ENCODE measurements at places on chromosomes 6 and 20.

GRCh38 chr20:4027590-4028265 is 12.4 kb upstream of the RNF24 start:
- H3K36me3 ChIP-seq = no peaks in the 10 kb centered on the region
- H3K27me3 ChIP-seq = peaks cover 4% of the 10 kb centered on the region
- DNase-seq = no peak
- no peak overlapping the region for H3K27ac ChIP-seq
- H3K4me1 ChIP-seq = peaks cover 13% of the 10 kb centered on the region
- no peak overlapping the region for H3K4me3 ChIP-seq

DNA sequence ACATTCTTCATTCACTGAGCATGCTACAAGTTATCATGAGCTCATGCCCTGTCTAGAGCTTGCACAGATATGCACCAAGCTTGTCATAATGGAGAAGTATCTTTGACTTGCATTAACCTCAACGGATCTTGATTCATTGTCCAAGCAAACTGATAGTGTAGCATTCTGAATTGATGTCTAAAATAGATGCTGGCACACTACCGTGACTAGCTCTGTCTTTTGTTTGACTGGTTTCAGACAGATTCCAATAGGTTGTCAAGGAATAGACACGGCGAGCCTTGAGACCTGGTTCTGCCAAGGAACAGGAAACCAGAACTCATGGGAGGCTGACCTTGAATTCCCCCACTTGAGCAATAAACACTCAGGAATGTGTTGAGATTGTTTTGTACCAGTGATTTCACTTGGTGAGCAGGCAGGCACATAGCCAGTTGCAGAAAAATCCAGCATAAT is 1153.1 kb upstream of the GJE1 start:
- H3K27ac ChIP-seq = no peak overlapping the region
- H3K4me1 ChIP-seq = no peaks in the 10 kb centered on the region
- no peak overlapping the region for H3K4me3 ChIP-seq
- H3K27me3 ChIP-seq = no peaks in the 10 kb centered on the region
- H3K36me3 ChIP-seq = no peaks in the 10 kb centered on the region

- H3K4me1 ChIP-seq = peaks cover 14% of the 10 kb centered on the region
- no peaks in the 10 kb centered on the region for H3K36me3 ChIP-seq
- H3K27ac ChIP-seq = no peak overlapping the region
- H3K27me3 ChIP-seq = peaks cover 7% of the 10 kb centered on the region
These were observed 12.6 kb upstream of the EIF2S2 start for GRCh38 chr20:34124469-34125249.

DNA sequence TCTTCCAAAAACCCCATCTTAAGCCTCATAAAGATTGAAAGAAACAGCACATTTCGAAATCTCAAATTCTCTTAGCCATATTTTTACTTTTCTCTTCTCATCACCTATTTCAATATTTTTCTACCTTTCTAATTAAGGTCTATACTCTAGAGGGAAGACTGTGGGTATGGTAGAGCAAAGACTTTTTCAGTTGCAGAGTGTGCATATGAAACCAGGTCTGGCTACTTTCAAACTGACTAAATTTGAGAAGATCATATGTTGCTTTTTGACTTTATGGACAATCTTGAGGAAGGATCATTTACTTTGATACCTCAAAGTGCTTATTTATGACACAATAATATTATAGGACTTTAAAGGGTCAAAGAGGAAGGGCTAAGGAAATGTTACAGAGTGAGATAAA is 20.7 kb downstream of the FILIP1 start:
- no peak for DNase-seq
- H3K27me3 ChIP-seq = no peaks in the 10 kb centered on the region
- H3K27ac ChIP-seq = no peak overlapping the region
- no peaks in the 10 kb centered on the region for H3K36me3 ChIP-seq
- H3K4me3 ChIP-seq = no peak overlapping the region
- H3K4me1 ChIP-seq = no peaks in the 10 kb centered on the region

DNA sequence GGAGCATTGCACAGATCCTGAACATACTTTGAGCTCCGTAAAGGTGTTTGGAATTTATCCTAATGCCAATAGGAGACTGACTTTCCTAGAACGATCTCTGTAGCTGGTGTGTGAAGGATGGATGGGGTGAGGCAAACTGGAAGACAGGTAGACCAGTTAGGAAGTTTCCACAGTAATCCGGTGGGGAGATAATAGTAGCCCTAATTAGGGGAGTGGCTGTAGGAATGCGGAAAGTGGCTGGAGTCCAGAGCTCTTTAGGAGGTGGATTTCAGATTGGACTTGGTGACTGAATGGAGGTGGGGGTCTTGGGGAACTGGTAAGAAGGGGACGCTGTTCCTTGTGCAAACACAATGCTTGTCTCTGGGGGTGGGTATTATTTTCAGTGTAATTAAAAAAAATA is 146.3 kb downstream of the SOX4 start:
- DNase-seq = no peak
- H3K36me3 ChIP-seq = peaks cover 1% of the 10 kb centered on the region
- H3K27me3 ChIP-seq = no peaks in the 10 kb centered on the region

DNA sequence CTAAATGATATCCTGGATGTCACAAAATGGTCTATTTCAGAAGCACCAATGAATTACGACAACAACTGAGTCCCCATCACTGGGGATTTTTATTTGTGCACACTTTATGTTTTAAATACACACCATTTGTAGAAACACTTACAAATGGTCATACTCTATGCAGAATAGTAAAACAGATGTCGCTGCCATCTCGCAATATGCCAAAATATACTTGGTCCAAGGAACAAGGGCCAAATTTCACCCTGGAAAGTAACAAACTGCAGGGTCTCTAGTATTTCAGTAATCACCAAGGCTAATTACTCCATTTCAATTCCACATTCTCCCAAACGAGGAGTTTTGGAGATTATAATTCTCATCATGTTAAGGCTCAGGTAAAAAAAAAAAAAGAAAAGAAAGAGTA is 215.2 kb downstream of the LMBRD1 start:
- no peak overlapping the region for H3K4me3 ChIP-seq
- peaks cover 13% of the 10 kb centered on the region for H3K4me1 ChIP-seq
- DNase-seq = no peak
- no peaks in the 10 kb centered on the region for H3K27me3 ChIP-seq
- no peak overlapping the region for H3K27ac ChIP-seq

DNA sequence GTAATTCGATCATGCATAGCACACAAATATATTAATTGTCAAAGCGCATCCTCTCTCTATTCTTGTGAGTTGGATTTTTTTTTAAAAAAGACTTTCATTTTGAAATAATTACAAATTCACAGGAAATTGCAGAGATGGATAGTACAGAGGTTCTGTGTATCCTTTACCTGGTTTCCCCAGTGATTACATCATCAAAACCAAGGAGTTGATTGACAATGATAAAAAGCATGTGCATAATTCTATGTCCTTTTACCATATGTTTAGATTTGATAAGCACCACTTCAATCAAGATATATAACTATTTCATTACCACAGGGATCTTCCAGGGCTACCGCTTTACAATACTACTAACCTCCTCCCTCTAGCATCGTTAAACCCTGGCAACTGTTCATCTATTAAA is 40.2 kb downstream of the CCN2 start:
- no peak for DNase-seq
- H3K27me3 ChIP-seq = peaks cover 13% of the 10 kb centered on the region
- no peak overlapping the region for H3K4me3 ChIP-seq
- no peaks in the 10 kb centered on the region for H3K36me3 ChIP-seq

- H3K27me3 ChIP-seq = no peaks in the 10 kb centered on the region
- no peaks in the 10 kb centered on the region for H3K36me3 ChIP-seq
- H3K4me1 ChIP-seq = peaks cover 18% of the 10 kb centered on the region
These were observed 530.8 kb downstream of the BCKDHB start for GRCh38 chr6:80637312-80637711.

DNA sequence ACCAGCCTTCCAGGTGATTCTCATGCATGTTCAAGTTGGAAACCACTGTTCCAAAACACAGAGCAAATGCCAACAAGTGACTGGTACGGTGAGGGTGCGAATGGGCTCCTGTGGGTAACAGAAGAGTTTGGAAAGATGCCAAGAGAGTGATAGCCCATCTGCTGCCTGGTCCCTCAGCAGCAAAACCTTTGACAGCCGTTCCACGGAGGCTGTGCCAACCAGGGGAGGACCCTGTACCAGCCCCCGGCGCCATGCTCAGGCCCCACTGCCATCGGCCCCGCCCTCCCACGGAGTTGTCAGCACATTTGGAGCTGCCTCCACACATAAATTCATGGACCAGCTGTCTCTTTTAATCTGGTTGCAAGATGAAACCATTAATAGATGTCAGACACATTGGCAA is 4.4 kb upstream of the PTPRT start:
- H3K36me3 ChIP-seq = no peaks in the 10 kb centered on the region
- no peak overlapping the region for H3K27ac ChIP-seq
- H3K27me3 ChIP-seq = peaks cover 67% of the 10 kb centered on the region
- no peak overlapping the region for H3K4me3 ChIP-seq

GRCh38 chr20:48877304-48877703 is 44.2 kb upstream of the ARFGEF2 start:
- H3K4me1 ChIP-seq = peaks cover 13% of the 10 kb centered on the region
- no peak overlapping the region for H3K4me3 ChIP-seq
- H3K27ac ChIP-seq = no peak overlapping the region
- DNase-seq = no peak

GRCh38 chr20:62149532-62150309 is 6.2 kb downstream of the SS18L1 start:
- no peak for DNase-seq
- no peak overlapping the region for H3K4me3 ChIP-seq
- peak overlapping the region; percentile 72 for H3K27ac ChIP-seq
- peaks cover 36% of the 10 kb centered on the region for H3K4me1 ChIP-seq
- H3K36me3 ChIP-seq = peaks cover 18% of the 10 kb centered on the region

- peaks cover 19% of the 10 kb centered on the region for H3K36me3 ChIP-seq
- peaks cover 18% of the 10 kb centered on the region for H3K27me3 ChIP-seq
- H3K4me1 ChIP-seq = peaks cover 20% of the 10 kb centered on the region
- H3K27ac ChIP-seq = peak overlapping the region; percentile 36
- peak overlapping the region; percentile 85 for H3K4me3 ChIP-seq
- no peak for DNase-seq
These were observed 1.2 kb downstream of the TCFL5 start for GRCh38 chr20:62860391-62860923.

DNA sequence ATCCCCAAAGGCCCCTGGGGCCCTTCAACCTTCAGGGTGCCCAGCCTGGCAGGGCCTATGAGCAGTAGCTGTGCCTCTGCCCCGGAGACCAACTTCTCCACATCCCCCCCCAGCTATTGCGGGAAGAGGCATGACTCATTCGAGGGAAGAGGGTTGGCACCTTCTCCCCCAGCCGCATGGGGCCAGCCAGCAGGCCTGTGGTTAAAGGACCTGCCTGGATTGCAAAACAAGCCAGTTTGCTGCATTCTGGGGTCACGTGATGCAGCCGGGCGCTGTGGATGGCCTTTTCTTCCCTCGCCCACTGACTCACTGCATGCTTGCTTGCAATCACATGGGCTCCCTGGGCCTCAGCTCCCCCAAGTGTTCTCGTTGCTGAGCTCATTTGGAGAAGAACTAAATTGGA is 182.5 kb downstream of the MAFB start:
- H3K27ac ChIP-seq = no peak overlapping the region
- H3K36me3 ChIP-seq = no peaks in the 10 kb centered on the region
- peaks cover 12% of the 10 kb centered on the region for H3K4me1 ChIP-seq
- DNase-seq = no peak
- H3K27me3 ChIP-seq = peaks cover 22% of the 10 kb centered on the region

DNA sequence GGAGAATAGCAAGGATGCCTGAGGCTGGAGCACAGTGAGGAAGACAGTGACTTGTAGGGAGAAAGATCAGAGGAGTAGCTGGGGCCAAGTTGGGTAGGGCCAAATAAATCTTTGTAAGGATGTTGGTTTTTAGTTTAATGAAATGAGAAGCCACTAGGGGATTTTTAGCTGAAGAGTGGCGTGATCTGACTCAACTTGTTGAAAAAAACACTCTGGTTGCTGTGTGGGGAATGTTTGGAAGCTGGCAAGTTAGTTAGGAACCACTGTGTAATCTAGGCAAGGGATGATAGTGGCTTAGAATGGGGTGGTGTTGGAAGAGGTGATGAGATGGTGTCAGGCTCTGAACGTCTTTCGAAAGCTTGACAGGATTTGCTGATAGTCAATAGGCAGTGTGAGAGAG is 176.1 kb upstream of the HDDC2 start:
- no peaks in the 10 kb centered on the region for H3K4me1 ChIP-seq
- H3K36me3 ChIP-seq = no peaks in the 10 kb centered on the region
- no peak overlapping the region for H3K27ac ChIP-seq
- peaks cover 2% of the 10 kb centered on the region for H3K27me3 ChIP-seq
- DNase-seq = no peak

DNA sequence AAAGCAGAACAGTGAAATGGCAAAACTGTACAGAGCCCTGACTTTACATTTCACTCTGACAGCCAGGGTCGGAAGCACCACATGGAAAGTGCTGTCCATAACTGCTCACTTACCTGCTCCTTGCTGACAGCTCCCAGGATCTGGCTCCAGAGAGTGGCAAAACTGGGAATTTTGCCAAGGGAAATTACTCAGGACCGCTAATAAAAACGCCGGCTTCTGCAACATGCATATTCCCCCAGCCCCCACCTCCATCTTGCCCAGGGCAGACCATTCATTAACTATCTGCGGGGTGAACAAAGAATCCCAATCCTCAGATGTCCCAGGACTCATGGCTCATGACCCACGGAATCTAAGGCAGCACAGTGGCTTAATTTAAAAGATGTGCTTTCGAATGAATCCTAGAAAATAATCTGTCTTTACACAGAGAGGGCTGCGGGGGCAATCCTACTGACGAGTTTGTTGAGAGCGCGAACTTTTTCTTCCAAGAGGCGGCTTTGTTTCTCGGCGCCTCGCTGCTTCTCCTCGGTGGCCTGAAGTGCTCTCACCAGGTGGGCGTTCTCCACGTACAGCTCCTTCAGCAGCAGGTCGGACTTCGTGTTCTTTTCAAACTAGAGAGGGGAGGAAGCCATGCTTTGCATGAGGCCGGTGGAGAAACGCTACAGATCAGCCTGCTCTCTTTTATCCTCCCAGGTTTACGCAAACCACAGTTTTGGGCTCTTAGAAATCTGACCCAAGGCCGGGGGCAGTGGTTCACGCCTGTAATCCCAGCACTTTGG is 45.8 kb downstream of the GINS1 start:
- no peaks in the 10 kb centered on the region for H3K27me3 ChIP-seq
- no peak overlapping the region for H3K4me3 ChIP-seq
- H3K4me1 ChIP-seq = peaks cover 4% of the 10 kb centered on the region

DNA sequence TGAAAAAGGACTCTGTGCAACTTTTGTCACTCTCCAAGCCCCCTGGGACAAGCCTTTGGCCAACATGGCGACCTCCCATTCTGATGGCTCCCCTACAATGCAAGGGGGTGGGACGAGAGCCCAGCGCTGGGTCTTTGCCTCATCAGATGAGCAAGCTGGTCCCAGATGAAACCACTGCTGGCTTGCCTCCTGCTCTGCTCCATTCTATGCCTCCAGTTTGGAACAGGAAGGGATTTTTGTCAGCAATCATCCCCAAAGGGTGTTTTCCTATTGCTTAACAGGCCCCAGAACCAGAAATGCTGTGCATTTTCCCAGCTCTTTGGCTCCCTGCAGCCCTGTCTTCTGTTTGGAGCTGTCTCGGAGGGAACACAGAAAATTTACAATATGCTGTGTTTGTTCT is 412.7 kb downstream of the MAFB start:
- H3K4me3 ChIP-seq = no peak overlapping the region
- no peak overlapping the region for H3K27ac ChIP-seq
- DNase-seq = no peak
- H3K36me3 ChIP-seq = peaks cover 3% of the 10 kb centered on the region
- peaks cover 19% of the 10 kb centered on the region for H3K27me3 ChIP-seq

GRCh38 chr6:142926494-142927270 is 18.3 kb downstream of the HIVEP2 start:
- peaks cover under 1% of the 10 kb centered on the region for H3K36me3 ChIP-seq
- H3K27ac ChIP-seq = peak overlapping the region; percentile 82
- peaks cover 11% of the 10 kb centered on the region for H3K27me3 ChIP-seq
- peak overlapping the region; percentile 92 for H3K4me3 ChIP-seq
- H3K4me1 ChIP-seq = peaks cover 15% of the 10 kb centered on the region

Data from type B pancreatic cell (in vitro differentiated cells).